ENCODE measurements at places on chromosomes 3 and 15.

DNA sequence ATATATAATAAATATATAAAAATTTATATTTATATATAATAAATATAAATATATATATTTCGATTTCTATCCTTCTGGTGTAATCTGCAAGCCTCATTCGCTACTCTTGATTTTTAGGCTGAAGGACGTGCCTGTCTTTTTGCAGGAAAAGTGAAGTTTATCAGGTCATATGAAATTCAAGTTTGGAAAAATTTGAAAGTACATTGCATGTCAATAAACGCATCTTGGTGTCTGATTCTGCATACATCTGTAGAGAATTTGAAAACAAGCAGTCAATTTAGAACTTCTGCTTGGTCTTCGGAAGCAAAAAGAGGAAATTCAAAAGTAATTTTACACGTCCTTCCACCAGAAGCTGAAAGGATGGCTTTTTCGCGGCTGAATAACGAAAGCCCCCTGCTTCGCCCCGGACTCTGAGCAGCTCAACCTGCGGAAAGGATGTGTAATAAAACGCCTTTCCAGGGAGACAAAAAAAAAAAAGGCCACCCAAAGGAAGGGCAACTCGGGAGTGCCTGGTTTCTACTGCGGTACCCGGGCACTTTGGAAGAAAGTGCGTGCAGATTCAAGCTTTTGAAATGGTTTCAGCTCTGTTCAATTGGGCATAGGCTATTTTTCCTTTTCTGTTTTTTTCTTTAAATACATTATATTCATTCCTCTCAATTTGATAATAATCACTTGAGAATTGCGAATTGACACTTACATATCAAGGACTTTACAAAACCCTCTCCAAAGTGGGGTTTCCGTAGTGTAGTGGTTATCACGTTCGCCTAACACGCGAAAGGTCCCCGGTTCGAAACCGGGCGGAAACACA lies 1.5 kb upstream of the MYNN start:
- DNase-seq, result peak; percentile 85

GRCh38 chr3:54630101-54630623 lies 297.7 kb downstream of the LRTM1 start:
- DNase-seq, result no peak

DNA sequence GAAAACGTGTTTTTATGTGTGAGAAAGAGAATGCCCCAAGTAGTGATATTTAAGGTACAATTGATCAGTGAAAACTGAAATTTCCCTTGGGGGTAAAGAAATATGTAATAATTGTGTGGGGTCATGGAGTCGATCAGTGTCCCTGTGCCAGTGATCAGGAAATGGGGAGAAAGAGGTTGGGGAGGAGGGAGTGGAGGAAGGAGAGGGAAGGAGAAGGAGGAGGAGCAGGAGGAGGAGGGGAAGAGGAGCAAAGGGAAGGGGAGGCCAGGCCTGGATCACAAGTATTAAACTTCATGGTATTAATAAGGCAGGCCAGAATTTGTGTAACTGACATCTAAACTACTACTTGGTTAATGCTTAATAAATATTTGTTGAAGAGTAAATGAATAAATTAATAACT lies 30.4 kb downstream of the THSD4 start:
- DNase-seq, result no peak

DNA sequence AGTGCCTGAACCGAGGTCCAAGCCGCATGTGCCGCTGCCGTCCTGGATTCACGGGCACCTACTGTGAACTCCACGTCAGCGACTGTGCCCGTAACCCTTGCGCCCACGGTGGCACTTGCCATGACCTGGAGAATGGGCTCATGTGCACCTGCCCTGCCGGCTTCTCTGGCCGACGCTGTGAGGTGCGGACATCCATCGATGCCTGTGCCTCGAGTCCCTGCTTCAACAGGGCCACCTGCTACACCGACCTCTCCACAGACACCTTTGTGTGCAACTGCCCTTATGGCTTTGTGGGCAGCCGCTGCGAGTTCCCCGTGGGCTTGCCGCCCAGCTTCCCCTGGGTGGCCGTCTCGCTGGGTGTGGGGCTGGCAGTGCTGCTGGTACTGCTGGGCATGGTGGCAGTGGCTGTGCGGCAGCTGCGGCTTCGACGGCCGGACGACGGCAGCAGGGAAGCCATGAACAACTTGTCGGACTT lies 7.1 kb downstream of the DLL4 start:
- no peak for DNase-seq

- DNase-seq, result no peak
Observed at GRCh38 chr15:74716651-74717050, 8.7 kb downstream of the CYP1A1 start.

GRCh38 chr3:160154033-160154432 lies 71.2 kb upstream of the C3orf80 start:
- no peak for DNase-seq

- peak; percentile 69 for DNase-seq
Observed at GRCh38 chr15:55917881-55918296, 75.5 kb downstream of the NEDD4 start.

- DNase-seq, result no peak
Observed at GRCh38 chr15:95990833-95991232, 339.7 kb upstream of the NR2F2 start.

- no peak for DNase-seq
Observed at GRCh38 chr3:96813820-96814650, at the start of gene EPHA6. EPHA6 (plus strand) TSS chr3:96814594.

- DNase-seq, result no peak
Observed at GRCh38 chr3:11724615-11725339, 81.1 kb upstream of the VGLL4 start.

GRCh38 chr3:138846262-138846791 lies 11.6 kb upstream of the PIK3CB start:
- no peak for DNase-seq

DNA sequence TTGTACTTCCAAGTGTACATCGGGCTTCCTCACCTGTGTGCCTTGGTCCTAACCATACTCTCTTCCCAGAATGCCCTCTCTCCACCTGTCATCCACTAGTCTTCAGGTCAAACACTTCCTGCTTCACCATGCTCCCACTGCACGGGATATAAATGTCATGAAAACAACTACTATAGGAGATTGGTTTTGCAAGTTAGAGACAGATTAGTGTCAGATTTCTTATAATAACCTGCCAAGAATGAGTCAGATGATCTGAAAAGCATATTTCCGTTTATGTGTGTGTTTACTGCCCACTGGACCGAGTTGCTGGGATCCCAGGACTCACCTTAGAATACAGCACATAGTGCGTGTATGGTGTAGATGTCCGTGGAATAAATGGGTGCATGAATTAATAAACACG lies 21.4 kb downstream of the PLA1A start:
- no peak for DNase-seq

GRCh38 chr3:10875914-10876313 lies 59.9 kb downstream of the SLC6A11 start:
- DNase-seq, result no peak

GRCh38 chr3:186964616-186965015 lies 34.3 kb downstream of the ST6GAL1 start:
- DNase-seq, result no peak

- peak; percentile 59 for DNase-seq
Observed at GRCh38 chr3:39990532-39990931, 181.1 kb downstream of the MYRIP start.

GRCh38 chr3:68963891-68964290 lies 31.5 kb upstream of the TAFA4 start:
- no peak for DNase-seq

GRCh38 chr3:177437513-177438337 lies 240.4 kb upstream of the TBL1XR1 start:
- DNase-seq, result no peak

DNA sequence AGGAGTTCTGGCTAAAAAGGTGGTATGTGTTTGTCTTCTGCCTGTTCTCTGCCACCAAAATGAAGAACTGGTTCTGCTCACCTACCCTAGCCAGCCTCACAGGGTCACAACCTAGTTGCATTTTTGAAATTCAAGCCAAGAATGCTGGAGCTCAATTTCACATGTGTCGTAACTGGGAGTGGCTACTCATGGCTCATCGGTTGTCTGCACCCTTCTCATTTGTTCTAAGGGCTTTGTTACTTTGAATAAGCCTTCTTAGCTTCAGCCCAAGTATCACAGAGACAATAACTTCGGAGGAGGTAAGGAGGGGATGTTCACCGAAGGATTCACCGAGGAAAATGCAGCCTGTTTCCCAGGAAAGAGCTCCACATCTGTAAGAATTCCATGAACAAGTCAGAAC lies 134.3 kb upstream of the RARB start:
- peak; percentile 2 for DNase-seq

- DNase-seq, result no peak
Observed at GRCh38 chr15:96160269-96160668, 170.2 kb upstream of the NR2F2 start.

DNA sequence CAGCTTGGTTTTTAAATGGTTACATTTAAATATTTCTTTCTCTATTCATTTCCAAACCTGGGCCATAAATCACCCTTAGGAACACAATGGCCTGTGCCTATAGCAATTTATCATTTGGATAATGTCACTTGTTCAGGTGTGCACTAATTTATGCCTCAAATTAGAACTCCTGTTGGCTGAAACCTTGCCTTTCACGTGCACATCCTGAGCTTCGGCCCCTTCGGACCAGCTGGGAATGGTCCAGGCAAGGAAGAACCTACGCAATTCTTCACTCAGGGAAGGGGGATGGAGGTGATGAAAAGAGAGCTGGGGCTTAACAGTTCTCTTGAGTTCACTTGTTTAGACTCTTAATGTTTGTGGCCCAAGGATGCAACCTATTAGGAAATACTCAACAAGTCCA lies 324.1 kb upstream of the ICE2 start:
- DNase-seq, result no peak

DNA sequence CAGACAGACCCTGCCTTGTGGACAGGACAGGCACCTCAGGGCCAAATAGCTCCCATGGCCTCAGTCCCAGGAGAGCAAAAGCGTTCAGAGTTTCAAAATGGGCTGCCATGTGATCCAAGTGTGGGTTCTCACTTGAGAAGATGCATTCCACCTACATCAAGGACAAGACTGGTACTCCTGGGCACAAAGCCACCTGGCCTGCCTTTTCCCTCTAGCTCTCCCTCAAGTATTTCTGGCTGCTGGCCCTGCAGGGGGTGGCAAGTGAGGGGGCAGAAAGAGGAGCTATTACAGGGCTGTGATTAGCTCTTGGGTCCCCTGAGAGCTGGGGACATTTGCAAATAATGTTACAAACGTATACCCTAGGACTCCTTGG lies 6.5 kb upstream of the COL7A1 start:
- no peak for DNase-seq

GRCh38 chr15:65837301-65838294 lies 31.7 kb upstream of the RAB11A start:
- no peak for DNase-seq

DNA sequence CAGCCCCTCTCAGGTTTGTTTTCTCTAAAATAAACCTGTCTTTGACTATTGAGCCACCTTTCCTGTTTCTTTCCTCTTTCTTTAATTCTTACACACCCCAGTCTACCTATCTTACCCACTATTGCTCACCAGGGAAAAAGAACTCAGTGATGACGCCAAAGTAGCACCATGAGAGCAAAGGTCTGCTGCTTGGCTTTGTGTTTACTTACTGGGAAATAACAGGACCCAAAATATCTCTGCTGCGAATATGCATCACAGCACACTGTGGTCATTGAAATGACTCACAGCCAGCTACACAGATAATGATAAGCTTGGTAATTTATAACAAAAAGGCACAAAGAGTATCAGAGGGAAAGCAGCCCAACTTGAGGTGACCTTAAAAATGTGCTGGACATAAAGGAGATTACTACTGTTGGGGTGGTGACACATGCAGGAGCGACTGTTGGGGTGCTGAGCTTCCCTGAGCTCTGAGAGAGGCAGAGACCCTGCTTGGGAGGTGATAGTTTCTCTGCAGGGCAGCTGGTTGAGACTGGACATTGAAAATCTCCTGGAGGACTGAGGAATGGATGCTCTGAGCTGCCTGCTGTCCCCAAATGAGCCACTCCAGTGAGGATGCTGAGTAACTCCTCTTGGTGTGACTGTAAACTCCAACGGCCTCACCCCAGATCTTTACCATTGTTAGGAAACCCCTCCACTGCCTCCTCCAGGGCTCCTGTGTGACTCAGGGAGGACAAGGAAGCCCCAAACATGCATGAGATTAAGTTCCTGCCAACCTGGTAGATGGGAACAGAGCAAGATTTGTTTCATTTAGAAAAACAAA lies 14.5 kb downstream of the EFCAB12 start:
- peak; percentile 35 for DNase-seq

DNA sequence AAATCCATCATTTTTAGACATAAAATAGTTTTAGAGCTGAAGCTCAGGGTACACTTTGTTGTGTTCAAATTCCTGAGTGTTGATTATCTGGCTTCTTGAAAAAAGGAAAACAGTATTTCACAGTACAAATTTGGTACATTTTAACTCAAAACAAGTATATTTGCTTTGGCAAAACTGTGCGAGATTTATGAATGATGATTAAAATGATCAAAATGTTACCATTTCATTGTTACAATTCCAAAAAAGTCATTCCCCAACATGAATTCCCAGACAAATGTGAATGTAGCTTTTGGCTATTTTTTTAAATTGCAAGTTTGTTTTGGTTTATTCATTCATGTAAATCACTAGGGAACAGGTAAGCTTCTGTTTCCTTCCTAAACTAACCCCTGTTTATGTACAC lies 347.4 kb upstream of the DCBLD2 start:
- no peak for DNase-seq

GRCh38 chr3:141448606-141449220 lies 38.1 kb upstream of the RASA2 start:
- DNase-seq, result no peak

GRCh38 chr3:44525060-44525459 lies 29.9 kb upstream of the ZKSCAN7 start:
- DNase-seq, result no peak

DNA sequence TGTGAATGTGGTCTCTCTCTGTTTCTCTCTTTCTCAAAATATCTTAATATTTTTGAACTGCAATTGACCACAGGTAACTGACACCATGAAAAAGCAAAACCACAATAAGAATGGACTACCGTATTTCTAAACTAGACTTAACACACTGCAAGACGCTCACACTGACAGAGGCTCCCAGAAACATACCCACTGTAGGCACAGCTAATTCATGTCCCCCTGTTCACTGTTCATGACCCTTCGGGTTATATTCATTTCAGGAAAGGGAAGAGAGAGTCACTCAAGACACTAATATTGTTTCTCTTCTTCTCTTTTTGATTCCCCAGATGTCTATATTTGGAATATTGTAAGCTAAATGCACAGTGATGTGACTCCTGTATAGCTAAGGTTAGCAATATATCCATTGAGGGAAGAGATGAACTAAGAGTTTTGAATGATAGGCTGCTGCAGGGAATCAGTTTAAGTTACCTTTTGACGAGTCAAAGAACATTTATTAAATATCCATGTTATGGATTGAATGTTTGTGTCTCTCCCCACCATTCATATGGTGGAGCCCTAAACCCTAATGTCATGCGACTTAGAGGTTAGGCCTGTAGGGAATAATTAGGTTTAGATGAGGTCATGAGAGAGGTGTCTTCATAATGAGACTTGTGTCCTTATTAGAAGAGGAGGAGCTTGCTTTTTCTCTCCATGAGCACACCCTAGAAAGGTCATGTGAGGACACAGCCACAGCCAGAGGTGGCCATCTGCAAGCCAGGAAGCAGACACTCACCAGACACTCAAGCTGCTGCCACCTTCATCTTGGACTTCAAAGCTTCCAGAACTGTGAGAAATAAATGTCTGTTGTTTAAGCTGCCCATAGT lies 216.6 kb upstream of the GRM7 start:
- DNase-seq, result no peak

- DNase-seq, result no peak
Observed at GRCh38 chr3:75906555-75907112, 121.3 kb upstream of the ZNF717 start.

Data from RKO (cell line).